ENCODE measurements at places on chromosomes 16 and 17.

- no peak for DNase-seq
Observed at GRCh38 chr16:11797957-11798299, 870 bp upstream of the ZC3H7A start.

DNA sequence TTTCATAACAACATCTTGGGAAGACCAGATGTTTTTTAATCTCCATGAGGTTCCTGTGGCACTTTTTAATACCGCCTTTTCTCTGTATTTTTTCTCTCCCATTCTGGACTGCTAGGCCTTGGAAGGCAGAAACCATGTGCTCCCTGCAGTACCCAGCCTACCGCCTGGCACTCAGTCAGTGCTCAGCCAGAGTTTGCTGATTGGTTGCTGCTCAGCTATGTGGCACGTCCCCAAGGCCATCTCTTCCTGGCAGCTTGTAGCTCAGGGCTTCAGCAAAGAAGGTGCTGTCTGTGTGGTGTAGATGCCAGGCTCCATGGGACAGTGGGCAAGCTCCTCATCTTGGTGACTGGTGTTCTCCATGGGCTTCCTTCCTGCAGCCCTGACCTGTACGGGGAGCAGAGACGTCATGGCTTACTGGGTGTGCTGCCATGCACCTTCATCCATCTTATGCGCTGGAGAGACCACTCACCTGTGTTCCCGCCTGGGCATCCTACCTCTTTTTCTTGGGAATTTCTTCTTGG lies 86.7 kb downstream of the CLEC16A start:
- no peak for DNase-seq

DNA sequence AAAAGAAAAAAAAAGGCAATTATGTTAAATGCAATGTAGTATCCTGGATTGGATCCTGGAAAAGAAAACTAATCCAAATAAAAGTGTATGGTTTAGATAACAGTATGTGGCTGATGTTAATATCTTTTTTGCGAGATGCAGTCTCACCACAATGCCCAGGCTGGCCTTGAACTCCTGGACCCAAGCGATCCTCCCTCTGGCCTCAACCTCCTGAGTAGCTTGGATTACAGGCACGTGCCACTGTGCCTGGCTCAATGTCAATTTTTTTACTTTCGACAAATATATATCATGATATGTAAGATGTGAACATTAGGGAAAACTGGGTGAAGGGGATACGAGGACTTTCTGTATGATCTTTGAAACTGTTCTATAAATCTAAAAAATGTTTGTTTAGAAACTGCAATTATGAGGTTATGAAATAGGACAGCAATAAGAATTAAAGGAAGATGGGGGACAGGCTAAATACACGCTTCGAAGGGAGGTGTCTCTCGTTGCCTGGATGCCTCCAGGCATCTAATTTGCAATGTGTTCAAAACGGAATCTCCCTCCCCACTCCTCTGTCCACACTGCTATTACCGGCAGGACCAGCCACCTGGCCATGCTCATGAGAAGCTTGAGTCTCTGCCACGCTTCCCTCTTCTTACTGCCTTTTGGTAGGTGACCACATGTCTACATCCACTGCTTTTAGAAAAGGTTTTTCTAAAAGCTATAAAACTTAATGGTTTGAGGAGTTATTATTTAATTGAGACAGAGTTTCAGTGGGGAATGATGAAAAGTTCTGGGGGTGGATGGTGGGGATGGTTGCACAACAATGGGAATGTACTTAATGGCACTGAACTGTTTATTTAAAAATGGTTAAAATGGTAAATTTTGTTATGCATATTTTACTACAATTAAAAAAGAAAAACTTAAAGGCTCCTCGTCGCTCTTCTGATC lies 15.2 kb downstream of the UBE2O start:
- DNase-seq = no peak

GRCh38 chr16:3858801-3859200 lies 21.7 kb downstream of the CREBBP start:
- DNase-seq = no peak

- no peak for DNase-seq
Observed at GRCh38 chr16:82040296-82040695, 5.2 kb downstream of the HSD17B2 start.

DNA sequence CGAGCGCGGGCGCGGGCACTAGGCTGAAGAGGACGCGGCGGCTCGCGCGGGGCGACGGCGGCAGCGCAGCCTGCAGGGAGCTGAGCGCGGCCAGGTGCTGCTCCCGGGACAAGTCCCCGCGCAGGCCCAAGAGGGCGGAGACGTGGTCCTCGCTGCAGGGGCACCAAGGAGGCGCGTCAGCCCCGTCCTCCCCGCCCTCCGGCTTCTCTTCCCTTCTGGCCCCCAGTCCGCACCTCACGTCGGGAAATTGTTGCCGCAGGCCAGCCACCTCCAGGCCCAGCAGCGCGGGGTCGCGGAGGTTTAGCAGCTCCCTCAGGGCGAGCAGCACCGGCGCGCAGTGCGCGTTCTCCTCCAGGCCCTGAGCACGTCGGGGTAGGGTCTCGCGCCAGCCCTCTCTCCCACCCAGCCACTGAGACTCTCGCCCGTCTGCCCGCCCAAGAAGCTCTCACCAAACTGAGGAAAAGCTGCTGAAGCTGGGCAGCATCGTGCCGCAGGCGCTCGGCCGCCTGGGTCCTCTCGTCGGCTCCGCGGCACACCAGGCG lies 761 bp upstream of the MATCAP1 start:
- DNase-seq = no peak

DNA sequence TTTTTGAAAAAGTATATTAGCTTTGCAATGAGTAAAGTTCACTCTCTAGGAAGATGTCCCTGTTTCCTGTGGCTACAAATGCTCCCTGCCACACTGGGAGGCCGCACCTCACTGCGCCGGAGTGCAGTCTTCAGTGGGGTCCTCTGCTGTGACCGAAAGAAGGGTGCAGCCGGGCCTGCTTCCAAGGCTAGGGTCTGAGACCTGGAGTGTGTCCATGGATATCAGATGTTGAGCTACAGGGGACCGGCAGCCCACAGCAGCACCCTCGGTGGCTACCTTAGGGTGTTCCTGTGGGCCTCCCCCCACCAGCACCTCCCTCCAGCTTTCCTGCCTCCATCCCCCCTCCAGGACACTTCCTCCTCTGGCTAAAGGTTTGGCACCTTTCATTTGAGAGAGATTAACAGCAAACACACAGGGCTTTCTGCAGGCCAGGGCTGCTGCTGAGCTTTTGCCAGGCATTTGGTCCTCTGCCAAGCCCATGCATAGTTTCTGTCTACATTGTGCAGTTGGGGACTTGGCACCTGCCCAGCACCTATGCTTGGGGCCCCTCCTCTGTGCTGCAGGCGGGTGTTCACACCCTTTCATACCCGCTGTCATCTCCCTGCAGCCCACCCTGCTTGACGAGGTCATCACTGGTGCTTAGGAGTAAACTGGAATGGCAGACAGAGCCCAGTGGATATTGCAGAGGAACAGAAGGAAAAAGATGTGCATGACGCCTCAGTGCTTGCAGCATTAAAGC lies 33.8 kb upstream of the CRISPLD2 start:
- DNase-seq = no peak

- no peak for DNase-seq
Observed at GRCh38 chr17:42586514-42587230, 9.1 kb upstream of the PSMC3IP start.

GRCh38 chr16:53817117-53817755 lies 113.3 kb downstream of the FTO start:
- DNase-seq = no peak

GRCh38 chr17:12665263-12666210 lies at the start of gene MYOCD:
MYOCD (plus strand) TSS chr17:12665890; CDS start chr17:12666189, 299 bp downstream.
- no peak for DNase-seq

- no peak for DNase-seq
Observed at GRCh38 chr17:57685499-57686132, 59.5 kb downstream of the CCDC182 start.

DNA sequence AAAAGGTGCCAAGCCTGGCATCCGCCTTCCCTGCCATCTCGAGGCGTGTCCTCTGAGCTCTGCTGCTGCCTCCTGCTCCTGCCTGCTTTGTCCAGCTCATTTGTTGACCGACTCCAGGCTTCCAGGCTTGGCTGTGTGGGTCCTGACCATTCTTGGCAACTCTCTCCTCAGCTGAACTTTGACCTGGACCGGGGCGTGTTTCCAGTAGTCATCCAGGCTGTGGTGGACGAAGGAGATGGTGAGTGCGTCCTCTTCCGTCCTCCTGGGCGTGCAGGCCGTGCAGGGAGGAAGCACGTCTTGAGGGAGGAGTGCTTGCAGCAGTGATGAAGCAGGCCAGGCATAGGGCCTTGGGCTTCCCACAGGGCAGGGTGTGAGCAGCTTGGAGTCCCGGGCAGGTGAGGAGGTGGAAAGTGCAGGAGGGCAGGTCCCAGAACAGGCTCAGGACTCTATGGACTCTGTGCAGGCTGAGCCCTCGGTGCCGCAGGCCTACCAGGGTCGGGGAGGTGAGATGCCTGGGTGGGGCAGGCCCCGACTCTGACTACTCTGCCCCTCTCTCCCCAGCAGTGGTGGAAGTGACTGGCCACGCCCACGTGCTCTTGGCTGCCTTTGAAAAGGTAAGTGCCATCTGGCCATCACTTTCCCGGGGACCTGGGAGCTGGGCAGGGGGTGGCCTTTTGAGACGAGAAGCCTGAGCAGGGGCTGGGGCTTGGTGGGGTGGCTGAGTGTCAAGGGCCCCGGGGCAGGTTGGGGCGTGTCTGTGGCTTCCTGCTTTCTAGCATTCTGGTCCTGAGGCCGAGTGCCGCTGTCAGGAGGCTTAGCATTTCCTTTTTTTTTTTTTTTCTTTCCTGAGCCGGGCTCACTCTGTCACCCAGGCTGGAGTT lies 28.6 kb upstream of the NUDT16L1 start:
- DNase-seq = peak; percentile 40

DNA sequence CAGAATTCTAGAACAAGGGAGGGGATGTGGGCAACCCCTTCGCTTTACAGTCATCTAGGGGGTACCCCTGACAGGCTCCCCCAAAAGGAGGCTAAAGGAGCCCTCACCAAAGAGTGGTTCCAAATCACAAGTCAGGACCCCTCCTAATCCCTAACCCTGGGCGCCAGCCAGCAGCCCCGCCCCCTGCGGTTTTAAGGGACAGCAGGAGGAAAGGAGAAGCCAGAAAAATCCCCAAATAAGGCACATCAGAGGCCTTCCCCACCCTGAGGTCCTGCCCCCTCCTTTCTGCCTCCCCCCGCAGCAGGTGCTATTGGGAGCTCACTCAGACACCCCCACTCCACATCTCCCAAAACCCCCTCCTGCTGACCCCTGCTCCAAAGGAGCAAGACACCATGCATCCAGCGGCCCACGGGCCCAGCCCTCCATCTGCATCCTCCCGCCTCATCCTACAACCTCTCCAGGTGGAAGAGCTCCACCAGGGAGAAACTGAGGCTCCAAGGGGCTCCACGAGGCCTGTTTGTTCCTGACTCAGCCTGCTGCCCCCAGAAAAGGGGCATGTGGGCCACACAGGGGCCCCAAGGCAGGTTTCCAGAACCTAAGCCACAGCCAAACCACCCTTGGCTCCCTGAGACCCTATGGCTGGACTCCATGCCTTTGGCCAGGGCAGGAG lies 93.5 kb downstream of the GOSR1 start:
- no peak for DNase-seq

- DNase-seq = no peak
Observed at GRCh38 chr17:82497483-82498405, 21.8 kb upstream of the FOXK2 start.

DNA sequence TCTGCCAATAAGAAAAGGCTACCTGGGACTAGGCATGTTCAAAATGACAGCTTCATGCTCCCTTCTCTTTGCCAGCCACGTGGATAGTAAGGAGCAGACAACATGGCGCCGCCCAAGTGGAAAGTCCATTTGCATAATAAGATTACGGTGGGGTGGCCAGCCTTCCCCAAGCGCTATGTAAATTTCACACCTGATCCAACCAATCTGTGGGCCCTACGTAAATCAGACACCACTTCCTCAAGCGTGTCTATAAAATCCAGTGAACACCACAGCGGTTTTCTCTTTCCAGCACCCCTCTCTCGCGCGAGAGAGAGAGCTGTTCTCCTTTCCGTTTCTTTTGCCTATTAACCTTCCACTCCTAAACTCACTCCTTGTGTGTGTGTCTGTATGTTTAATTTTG lies 140.3 kb upstream of the ERCC4 start:
- no peak for DNase-seq

DNA sequence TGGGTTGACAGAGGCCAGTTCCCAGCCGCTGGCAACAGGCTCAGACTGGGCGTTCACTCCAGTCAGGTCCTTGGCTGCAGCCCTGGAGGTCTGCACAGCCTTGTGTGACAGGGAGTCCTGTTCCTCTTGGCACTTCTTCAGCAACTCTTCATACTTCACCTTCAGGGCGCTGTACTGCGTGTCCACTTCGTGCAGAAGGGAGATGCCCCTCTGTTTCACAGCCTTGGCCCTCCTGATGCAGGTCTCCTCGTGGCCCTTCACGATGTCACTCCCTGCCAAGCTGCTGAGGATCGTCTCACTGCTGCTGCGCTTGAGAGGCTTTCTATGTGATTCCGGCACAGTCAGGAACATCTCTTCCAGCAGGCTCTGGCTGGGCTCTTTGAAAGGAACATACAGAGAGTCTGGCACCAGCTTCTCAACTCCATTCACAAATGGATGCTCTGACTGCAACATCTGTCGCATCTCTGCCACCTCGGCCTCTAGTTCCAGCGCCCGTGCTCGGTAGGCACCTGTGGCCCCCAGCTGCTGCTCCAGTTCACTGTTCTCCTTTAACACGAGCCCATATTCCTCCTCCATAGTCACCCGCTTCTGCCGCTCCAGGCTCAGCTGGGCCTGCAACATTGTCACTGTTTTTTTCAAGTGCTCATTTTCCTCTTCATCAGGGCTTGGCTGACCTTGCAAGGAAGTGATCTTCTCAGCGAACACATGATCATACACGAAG lies 27.2 kb downstream of the CDR2 start:
- no peak for DNase-seq

DNA sequence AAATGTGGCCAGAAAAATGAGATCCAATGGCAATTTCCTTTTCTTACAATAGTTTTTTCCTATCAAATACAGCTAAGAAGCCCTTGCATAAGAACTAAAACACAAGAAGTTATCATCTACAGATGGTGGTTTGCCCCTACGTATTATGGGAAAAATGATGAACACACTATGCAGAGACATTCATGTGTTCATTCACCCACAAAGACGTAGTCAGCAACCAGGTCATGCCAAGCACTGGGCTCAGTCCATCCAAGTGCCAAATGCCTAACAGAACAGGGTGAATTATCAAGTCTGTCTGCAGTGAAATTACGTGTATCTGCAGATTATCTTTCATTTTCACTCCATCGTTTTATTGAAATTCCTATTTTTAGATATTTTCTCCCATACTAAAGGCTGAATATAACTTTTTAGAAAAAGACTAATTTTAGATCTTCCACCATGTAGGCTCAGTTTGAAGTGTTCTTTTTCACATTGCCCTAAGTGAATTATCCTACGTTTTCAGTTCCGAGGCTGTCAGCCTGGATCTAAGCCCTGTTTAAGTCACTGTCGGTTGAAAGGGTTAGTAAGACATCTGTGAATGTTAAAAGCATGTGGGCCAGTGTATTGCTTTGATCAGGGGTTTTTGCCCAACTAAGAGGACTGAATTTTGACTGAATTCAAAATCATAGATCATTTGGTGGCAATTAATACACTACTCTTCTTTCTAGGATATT lies 78.1 kb upstream of the DHX40 start:
- DNase-seq = no peak

- DNase-seq = no peak
Observed at GRCh38 chr16:56401482-56401881, 23.9 kb downstream of the AMFR start.
